ENCODE measurements at places on chromosomes 2 and 18.

DNA sequence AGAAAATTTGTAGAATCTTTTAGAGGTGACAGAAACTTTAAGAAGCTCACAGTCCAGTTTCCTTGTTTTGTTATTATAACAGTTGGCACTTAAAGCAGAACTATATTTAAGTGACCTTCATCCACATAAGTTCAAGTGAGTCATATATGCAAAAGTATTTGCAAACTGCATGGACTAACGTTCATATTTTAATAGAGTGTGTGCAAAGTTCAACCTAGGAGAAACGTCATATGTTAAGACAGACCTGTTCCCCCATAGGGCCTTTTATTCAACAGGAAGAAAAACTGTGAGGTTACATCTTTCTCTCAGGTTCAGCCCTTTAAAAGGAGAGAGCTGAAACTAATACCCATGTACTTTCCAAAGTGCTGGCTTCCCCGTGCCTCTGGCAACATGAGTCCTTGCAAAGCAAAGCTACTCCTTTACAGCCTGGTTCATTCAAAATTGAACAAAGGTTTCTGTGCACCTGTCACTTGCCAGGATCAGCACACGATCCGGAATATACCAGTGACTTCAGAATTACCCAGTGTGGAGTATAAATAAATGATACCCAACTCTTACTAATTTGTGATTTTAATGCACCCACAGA, 280.0 kb upstream of the RAB12 start:
- DNase-seq = no peak

DNA sequence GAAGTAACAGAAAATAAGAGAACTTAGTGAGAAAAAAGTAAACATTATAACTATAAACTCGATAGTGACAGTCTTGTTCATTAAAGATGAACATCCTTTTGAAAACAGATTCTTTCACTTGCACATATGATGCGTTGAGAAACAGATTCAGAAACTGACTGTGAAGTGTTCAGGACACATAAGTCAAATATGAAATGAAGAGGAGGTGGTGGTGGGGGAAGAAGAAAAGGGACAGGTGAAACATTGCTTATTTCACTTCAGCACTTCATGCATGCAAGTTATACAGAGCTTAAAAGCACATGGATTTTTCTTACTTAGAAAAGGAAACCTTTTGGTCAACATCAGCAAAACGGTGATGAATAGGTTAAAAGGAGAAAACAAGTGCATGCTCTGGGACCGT, 42.5 kb downstream of the STAT4 start:
- no peak for DNase-seq

- DNase-seq = no peak
Measured at GRCh38 chr2:48122166-48122565, 215.9 kb upstream of the FBXO11 start.

GRCh38 chr2:69985688-69986087, 24.3 kb upstream of the ASPRV1 start:
- no peak for DNase-seq

DNA sequence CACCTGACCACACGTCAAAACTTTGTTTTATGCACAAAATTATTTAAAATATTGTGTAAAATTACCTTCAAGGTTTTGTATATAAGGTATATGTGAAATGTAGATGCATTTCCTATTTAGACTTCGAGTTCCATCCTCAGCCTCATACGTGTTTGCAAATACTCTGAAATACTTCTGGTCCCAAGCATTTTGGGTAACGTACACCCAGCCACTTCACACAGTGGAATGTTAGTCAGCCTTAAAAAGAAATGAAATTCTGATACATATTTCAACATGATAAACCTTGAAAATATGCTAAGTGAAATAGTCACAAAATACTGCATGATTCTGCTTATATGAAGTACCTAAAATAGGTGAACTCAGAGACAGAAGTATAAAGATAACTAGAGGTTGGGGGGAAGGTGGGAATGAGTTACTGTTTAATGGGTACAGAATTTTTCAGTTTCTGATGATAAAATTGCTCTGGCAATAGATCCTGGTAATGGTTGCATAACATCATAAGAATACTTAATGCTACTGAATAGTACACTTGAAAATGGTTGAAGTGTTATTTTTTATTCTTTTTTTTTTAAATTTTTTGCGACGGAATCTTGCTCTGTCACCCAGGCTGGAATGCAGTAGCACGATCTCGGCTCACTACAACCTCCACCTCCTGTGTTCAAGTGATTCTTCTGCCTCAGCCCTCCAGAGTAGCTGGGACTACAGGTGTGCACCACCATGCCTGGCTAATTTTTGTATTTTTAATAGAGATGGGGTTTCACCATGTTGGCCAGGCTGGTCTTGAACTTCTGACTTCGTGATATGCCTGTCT, 24.0 kb downstream of the NOP58 start:
- no peak for DNase-seq

- DNase-seq = no peak
Measured at GRCh38 chr2:191961556-191961955, 114.7 kb upstream of the CAVIN2 start.

DNA sequence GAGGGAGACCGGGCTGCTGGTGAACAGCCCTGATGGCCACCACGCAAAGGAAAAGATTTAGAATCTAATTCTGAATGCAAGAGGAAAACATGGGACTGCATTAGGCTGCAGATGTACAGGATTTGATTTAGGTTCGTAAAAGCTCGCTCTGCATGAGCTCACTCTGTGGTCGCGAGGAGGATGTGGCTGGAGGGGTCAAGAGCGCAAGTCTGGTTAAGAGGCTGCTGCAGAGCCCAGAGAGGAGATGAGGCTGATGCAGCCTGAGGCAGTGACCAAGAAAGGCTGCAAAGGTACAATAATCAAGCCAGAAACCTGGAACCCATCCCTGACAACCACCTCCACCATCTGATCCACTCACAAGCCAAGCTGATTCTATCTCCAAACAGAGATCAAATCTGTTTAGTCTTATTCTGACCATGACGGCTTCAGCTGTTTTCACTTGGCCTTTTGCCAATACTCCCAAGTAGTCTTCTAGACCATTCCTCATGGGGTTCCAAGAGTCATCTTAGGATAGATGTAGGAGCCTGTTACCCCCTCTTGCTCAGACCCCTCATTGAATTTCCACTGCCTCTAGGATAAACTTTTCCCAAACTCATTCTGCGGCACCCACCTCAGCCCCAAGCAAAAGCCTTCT, 58.9 kb upstream of the ARL4C start:
- no peak for DNase-seq

- DNase-seq = no peak
Measured at GRCh38 chr2:105797298-105797819, 52.6 kb downstream of the NCK2 start.

DNA sequence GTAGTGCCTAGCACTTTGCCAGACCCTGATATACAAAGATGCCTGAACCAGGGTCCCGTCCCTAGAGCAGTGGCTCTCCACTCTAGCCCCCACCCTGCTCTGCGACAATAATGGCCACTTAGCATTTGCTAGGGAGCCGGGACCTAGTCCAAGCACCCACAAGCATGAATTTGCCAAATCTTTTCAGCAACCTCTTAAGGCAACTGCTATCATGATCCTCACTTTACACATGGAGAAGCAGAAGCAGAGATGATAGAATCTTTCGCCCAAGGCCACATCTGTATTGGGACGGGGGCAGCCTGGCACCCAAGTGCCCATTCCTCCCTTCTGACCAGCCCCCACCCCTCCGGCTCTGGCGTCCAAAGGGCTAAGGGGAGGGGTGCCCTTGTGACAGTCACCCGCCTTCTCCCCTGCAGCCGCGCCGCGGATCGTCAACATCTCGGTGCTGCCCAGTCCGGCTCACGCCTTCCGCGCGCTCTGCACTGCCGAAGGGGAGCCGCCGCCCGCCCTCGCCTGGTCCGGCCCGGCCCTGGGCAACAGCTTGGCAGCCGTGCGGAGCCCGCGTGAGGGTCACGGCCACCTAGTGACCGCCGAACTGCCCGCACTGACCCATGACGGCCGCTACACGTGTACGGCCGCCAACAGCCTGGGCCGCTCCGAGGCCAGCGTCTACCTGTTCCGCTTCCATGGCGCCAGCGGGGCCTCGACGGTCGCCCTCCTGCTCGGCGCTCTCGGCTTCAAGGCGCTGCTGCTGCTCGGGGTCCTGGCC, 13.0 kb downstream of the SIGLEC15 start:
- DNase-seq = no peak

Measured in DMS153 (cell line).